ENCODE measurements at places on chromosomes 13 and 19. TPM values are rescaled to one million over a fixed set of nuclear protein-coding genes. Genes with fewer than 3 reads are reported as not detected.

Gene IL11
- polyA plus RNA-seq = 0.51 TPM

Gene C2CD4C
- polyA plus RNA-seq = 0.43 TPM

Gene VN1R4
- polyA plus RNA-seq = not detected

Gene BRSK1
- polyA plus RNA-seq = 0.96 TPM

Gene ERFL
- polyA plus RNA-seq = 0.07 TPM

Gene RDH8
- polyA plus RNA-seq = not detected

Gene KLK8
- polyA plus RNA-seq = 226 TPM

Gene ZNF850
- 0.13 TPM for polyA plus RNA-seq

Gene C1QTNF9B
- polyA plus RNA-seq = 0.16 TPM

Gene ZNF573
- 1.2 TPM for polyA plus RNA-seq

Gene FCAR
- polyA plus RNA-seq = not detected

Gene PTH2
- polyA plus RNA-seq = not detected

Gene KRTDAP
- polyA plus RNA-seq = 109 TPM

Gene GPC5
- not detected for polyA plus RNA-seq

Gene TRIM28
- 159 TPM for polyA plus RNA-seq
